Activated T-cell treated with anti-CD3 and anti-CD28 coated beads for 4 hours (primary cell): ENCODE measurements at places on chromosomes 6 and 20.
A peak's percentile ranks its signal among the peaks of the same experiment; 100 is the strongest.

GRCh38 chr6:75524322-75524972, 30.8 kb upstream of the FILIP1 start:
- no peak for DNase-seq

GRCh38 chr6:35590622-35591066, 77.9 kb upstream of the TULP1 start:
- no peak for DNase-seq

GRCh38 chr20:719068-719467, 43.5 kb upstream of the SCRT2 start:
- no peak for DNase-seq

DNA sequence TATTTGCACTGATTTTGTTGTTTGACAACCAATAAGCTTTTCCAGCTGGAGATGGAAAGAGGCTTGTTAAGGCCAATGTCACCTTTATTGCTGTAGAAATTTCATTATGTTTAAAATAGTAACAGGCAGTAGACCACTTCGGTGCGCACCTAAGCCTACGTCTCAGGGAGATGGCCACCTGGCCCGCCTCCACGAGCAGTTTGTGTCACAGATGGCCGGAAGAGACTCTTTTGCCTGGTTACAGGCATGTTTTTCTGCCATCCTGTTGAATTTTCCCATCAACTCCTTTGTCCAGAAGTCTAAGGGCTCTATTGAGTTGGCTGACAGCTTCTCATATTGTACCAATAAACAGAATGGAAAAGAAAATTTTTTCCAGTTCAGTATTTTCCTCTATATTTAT, 51.0 kb downstream of the SLC9A8 start:
- no peak for DNase-seq

GRCh38 chr6:85193339-85193738, 256.5 kb upstream of the NT5E start:
- no peak for DNase-seq

DNA sequence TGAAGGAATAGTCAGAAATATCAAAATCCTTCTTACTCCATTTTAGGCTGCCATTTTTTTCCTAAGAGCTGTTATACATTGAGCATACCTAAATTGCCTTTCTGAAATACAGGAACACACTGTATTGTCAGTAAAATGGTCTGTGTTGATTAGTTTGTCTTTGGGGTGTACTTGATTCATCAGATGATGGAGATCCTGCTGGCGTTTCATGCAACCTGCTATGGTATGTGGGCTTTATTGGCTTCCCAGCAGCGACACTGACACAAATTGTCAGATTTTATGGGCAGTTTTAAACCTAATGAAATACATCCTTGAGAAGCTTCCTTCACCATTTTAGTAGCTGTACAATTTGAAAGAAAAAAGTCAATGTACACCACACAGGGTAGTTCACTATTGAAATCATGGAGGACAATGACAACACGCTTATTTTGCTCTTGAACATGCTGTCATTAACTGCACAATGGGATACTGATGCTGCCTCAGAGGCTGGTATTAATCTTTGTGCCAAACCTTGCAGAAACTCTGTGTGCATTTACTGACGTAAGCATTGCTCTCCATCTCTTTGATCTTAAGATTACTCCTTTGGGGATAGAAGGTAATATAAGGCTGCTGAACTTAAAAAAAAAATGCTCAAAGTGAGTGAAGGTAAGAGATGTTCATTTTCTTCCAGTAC, 124.9 kb downstream of the LAMA2 start:
- no peak for DNase-seq

DNA sequence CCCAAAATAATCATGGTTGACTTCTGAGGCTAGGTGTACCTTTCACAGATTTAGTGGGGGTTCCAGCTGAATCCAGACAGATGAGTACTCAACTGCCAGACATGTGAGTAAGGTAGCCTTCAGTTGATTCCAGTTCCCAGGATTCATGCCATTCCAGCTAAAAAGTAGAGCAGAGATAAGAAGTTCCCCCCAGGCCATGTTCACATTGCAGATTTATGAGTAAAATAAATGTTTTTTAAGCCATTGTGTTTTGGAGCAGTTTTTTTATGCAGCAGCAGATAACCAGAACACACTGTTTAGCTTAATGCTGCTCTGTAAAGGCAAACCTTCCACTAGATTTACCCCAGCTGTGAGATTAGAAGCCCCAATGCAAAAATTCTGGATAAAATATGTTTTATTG, 245.0 kb downstream of the RFPL4B start:
- DNase-seq = no peak

GRCh38 chr6:144265390-144265789, 19.7 kb upstream of the UTRN start:
- no peak for DNase-seq

DNA sequence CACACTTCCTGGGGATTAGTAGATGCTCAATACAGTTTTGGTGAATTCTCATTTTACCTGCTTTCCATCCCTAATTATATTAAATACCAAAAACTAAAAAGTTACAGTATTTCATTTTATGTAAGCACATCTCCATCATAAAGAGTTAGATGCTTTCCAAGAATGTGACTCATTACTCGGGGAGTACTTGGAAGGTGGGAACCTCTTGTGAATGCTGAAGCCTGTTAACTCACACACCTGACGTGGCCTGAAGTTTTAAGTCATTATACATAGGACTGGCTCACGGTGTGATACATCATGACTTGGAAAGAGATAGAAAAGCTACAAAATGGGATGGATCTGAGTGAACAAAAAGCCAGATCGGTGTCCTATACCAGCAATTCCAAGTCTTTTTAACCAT, 2.2 kb upstream of the OSER1 start:
- no peak for DNase-seq

DNA sequence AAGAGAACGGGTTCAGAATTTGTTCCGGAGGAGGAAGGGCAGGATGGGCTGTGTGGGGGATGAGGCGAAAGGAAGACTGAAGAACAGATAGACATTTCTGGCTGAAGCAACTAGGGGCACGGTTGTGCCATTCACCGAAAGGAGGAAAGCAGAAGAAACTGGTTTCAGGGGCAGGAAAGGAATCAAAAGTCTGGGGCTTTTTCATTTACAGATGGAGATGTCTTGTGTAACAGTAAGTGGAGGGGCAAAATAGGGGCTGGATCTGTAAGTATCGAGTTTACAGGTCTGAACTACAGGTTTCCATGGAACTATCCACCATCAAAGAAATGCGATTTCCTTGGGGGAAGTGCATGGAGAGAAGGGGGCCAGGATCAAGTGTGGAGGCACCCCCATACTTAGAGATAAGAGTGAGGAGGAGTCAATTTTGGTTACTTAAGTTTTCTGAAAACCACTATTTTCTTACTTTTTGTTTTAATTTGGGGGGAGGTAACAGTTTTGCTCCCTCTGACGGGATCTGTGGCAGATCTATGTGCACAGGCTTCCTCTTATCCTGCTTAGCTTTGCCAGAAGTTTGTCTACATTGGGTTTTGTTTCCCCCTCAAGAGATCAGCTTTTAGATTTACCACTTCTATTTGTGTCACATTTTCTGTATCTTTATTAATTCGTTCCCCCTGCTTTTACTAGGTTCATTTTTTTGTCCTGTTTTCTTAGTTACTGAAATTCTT, 120.1 kb downstream of the SLC23A2 start:
- no peak for DNase-seq

DNA sequence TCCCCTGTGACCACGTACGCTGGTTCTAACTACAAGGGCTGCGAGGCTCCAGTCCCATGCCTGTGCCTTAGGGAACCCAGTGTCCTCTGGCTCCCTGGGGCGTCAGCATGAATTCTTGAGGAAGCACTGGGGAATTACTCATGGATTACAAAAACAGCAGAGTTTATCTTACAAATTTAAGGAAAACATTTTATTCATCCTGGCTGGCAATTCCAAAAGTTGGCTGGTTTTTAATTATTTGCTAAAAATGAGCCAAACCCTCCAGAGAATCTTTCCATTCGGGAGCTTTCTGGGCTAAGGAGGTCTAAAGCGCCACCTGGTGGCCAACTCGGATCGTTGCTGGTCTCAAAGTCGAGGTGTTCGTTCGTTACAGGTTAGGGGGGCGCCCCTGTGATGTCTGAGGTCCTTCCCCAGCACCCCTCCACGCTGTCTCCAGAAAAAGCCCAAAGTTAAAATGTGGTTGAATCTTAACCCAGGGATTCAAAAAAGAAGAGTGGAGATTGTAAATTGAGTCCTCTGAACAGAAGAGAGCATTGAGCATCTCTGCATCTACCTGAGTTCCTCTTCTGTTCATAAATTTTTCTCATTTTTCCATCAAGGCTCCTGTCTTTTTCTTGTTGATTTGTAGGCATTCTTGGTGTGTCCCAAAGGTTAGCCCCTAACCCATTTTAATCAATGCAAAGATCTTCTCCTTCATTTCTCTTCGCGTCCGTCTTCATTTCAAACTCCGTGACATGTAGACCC, 99.4 kb downstream of the BFSP1 start:
- peak; percentile 21 for DNase-seq

- DNase-seq = no peak
Measured at GRCh38 chr6:55449225-55449624, 122.0 kb downstream of the GFRAL start.

GRCh38 chr6:101668496-101669030, 275.1 kb downstream of the GRIK2 start:
- no peak for DNase-seq

GRCh38 chr20:49989234-49990065, 6.7 kb downstream of the SNAI1 start:
- DNase-seq = no peak

DNA sequence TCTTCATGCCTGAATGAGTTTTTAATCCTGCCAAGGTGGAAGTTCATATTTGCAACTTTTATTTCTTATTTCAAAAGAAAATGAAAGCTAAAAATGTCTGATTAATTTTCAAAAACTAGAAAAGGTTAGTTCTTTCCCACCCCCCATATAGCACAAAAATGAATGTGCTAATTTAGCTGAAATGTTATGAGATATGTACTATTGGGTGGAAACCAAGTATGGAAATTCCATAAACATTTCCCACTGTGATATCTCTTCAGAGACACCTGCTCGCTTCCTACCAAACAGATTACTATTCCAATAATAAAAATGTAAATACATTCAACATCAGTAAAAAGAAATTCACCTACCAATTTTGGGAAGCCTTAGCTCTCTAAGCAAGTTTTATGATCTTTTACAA, 678.6 kb upstream of the ID4 start:
- no peak for DNase-seq
